ENCODE measurements at places on chromosomes 1 and 21.

GRCh38 chr21:29887313-29888009, 52.3 kb downstream of the GRIK1 start:
- DNase-seq, result no peak

DNA sequence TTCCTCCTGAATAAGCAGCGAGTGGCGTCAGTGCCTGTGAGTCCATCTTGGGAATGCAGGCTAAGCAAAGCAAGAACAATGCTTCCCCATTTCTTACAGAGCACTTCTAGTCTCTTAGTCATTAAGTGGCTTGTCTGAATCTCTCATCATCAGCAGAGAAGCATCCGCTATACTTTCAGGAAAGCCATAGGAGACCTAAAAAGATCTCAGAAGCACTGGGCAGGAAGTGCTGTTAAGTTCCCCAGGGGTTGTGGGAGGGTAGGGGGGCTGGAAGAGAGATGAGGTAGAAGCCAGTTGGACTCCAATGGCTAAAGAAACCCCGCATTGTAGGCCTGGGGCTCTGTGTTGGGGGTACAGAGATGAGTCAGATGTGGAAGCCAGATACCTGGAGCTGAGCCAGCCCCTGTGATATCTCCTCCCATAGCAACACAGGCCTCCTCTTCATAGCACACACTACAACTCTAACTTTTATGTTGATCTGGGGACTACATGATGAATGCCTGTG, 44.9 kb downstream of the SYT6 start:
- no peak for DNase-seq

GRCh38 chr1:8147956-8148355, 121.8 kb upstream of the ERRFI1 start:
- DNase-seq, result no peak

GRCh38 chr1:233230011-233230410, 65.5 kb downstream of the PCNX2 start:
- no peak for DNase-seq

DNA sequence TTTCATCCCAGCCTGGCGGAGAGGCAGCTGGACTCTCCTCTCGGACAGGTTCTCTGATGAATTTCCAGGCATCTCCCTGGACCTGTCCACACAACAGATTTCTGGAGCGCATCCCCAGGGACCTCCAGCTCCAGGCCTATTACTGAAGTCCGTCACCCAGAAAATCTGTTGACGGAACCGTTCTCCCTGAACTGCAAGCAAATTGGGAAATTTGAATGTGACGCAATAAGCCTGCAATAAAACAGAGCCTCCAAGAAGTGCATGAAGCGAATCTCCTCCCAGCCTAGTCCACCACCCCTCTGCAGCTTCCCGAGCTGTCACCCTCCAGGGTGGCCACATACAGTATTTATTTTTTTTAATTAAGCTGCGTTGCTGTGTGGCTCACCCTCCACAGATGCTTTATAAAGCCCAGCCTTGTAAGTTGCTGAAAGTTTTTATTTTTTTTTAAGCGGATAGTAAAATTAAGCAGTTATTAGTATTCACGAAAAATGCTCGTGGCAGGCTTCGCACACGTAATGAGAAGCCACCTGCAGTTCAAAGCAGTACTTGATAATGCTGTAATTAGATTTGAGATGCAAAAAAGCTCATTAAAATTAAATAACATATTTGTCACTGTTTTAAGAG, 173.3 kb downstream of the CAMTA1 start:
- DNase-seq, result no peak

All from naive thymus-derived CD4-positive, alpha-beta T cell (primary cell).